ENCODE measurements at places on chromosomes 2 and 18. TPM values are rescaled to one million over a fixed set of nuclear protein-coding genes. Genes with fewer than 3 reads are reported as not detected.

Gene TNFAIP6
- 5.3 TPM for total RNA-seq

DNA sequence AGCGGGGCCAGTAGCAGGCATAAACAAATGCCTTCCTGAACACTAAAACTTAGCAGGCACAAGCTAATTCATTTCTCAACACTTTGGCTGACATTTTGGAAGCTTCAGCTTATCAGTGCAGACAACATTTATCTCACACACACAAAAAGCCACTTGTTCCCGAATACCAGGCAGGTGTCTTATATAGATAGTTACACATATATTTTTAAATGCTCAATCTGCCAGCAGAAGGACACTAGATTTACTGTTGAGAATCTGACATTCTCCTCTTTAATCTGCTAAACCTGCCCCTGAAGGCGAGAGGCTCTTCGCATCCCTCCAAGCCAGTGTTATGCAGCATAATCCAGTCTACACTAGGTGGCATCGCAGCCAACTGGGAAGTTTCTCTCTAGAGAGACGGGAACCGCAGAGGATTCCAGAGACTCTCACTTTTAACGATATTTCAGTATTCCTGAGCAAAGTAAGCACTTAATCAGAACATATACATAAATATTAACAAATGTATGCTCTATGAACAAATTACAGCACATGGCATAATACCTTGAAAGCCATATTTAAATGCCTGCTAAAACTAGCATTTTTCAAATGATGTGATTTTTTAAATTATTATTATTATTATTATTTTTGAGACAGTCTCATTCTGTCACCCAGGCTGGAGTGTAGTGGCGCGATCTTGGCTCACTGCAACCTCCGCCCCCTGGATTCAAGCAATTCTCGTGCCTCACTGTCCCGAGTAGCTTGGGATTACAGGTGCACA, 90.2 kb upstream of the SCG2 start:
- no peaks in the 10 kb centered on the region for H3K4me1 ChIP-seq
- no peak overlapping the region for H3K27ac ChIP-seq
- no peak for DNase-seq
- no peaks in the 10 kb centered on the region for H3K27me3 ChIP-seq

GRCh38 chr2:238921259-238921658, 73.4 kb downstream of the TWIST2 start:
- H3K36me3 ChIP-seq = no peaks in the 10 kb centered on the region
- H3K4me3 ChIP-seq = no peak overlapping the region
- no peak overlapping the region for H3K27ac ChIP-seq
- no peaks in the 10 kb centered on the region for H3K27me3 ChIP-seq

DNA sequence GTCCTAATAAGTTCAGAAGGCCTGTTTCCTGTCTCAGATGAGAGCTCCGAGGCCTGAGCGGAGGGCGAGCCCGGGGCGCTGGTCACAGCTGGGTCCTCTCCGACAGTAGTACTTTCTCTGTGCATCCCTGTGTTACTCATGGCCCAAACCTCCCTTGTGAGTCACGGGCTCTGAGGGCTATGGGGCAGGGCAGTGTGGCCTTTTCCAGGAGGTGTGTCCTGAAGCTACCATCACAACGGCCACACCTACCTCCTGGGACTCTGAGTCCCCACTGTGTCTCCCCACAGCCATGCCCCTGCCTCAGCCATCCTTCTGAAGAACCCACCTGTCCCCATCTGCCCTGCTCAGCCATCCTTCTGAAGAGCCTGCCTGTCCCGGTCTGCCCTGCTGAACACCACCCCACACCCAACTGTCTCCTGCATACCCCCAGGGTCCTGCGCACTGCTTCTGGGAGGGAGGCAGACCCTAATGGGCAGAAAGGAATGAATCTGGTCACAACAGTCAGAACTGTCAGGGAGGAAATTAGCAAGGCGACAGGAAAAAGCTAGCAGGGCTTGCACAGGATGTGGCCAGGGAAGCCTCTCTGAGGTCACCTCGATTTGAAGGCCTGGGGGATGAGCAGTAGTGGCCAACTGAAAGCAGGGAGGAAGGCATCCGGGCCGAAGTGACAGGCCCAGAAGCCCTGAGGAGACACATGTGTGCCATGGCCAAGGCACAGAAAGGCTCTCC, 145.4 kb upstream of the RIOK3 start:
- no peaks in the 10 kb centered on the region for H3K36me3 ChIP-seq
- no peaks in the 10 kb centered on the region for H3K27me3 ChIP-seq
- H3K27ac ChIP-seq = no peak overlapping the region
- no peaks in the 10 kb centered on the region for H3K4me1 ChIP-seq

Gene TRIM43
- not detected for total RNA-seq

Gene NYAP2
- total RNA-seq = 0.15 TPM

Gene SLC5A7
- total RNA-seq = under 0.01 TPM

GRCh38 chr2:59301466-59302402, 1060.6 kb upstream of the FANCL start:
- H3K36me3 ChIP-seq = no peaks in the 10 kb centered on the region
- peak overlapping the region; percentile 12 for H3K27ac ChIP-seq
- no peak for DNase-seq
- no peaks in the 10 kb centered on the region for H3K27me3 ChIP-seq

- no peaks in the 10 kb centered on the region for H3K27me3 ChIP-seq
- no peaks in the 10 kb centered on the region for H3K36me3 ChIP-seq
- H3K4me3 ChIP-seq = no peak overlapping the region
- no peak for DNase-seq
- H3K27ac ChIP-seq = no peak overlapping the region
These were observed 3.6 kb downstream of the METTL21A start for GRCh38 chr2:207621501-207622039.

DNA sequence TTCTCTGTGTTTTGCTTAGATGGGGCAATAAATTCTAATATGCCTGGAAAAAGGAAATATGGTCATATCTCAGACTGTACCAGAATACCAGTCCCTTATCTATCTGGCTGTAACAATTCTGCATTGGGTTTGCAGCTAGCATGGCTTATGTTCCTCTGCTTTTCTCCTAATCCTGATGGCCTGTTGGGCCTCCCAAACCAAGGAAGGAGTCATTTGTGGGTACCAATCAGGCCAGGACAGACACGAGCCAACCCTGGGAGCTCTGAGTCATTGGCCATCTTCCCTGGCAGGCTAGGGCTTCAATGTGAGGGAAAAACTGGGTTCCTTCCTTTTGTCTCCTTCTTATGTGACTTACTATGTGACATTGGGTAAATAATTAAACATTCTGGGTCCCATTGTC, 12.0 kb downstream of the SMARCAL1 start:
- H3K36me3 ChIP-seq = peaks cover 8% of the 10 kb centered on the region
- H3K27ac ChIP-seq = no peak overlapping the region
- H3K4me3 ChIP-seq = no peak overlapping the region
- no peaks in the 10 kb centered on the region for H3K4me1 ChIP-seq

- no peaks in the 10 kb centered on the region for H3K27me3 ChIP-seq
- H3K27ac ChIP-seq = no peak overlapping the region
- H3K4me3 ChIP-seq = no peak overlapping the region
- no peak for DNase-seq
- peaks cover 3% of the 10 kb centered on the region for H3K4me1 ChIP-seq
These were observed 48.6 kb downstream of the GYPC start for GRCh38 chr2:126704434-126705160.

- H3K27ac ChIP-seq = no peak overlapping the region
- H3K36me3 ChIP-seq = no peaks in the 10 kb centered on the region
- DNase-seq = no peak
- no peak overlapping the region for H3K4me3 ChIP-seq
- no peaks in the 10 kb centered on the region for H3K4me1 ChIP-seq
These were observed 142.0 kb upstream of the SPOPL start for GRCh38 chr2:138359532-138359931.

DNA sequence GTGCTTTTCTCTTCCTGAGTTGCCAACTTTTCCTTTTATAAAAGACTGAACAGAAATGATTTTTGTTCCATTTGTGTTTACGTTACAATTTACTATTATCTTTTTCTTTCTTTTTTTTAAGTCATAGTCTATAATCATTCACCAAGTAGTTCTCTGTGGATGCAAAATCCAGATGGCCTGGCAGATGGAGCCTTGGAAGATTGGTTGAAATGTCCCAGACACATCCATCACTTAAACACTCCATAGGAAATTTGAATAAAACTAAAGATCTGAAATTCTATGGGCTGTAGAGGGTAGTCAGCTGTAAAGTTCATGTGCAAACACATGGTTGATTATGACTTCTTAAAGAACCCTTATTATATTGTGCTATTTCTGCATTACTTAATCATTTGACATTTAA, 164.8 kb upstream of the DOCK10 start:
- no peaks in the 10 kb centered on the region for H3K36me3 ChIP-seq
- no peaks in the 10 kb centered on the region for H3K27me3 ChIP-seq
- no peak overlapping the region for H3K27ac ChIP-seq

DNA sequence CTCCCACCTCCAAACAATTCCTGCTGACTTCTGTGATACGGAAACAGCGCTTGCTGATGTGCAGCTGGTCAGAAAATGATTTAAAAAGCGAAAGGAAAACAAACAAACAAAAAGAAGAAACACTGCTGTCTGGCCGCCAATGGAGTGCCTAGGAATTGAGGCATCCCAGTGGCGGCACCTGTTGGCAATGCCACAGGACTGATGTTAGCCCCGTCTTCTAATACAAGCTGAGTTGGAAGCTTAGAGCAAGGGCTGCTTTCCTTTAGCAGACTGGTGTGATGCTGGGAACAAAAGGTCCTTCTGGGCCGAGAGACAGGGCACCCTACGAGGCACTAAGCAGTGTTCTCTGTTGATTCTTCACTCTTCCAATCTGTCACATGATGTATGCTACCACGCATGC, 163.6 kb upstream of the REV1 start:
- DNase-seq = no peak
- H3K27ac ChIP-seq = no peak overlapping the region
- no peaks in the 10 kb centered on the region for H3K27me3 ChIP-seq
- H3K4me3 ChIP-seq = no peak overlapping the region

DNA sequence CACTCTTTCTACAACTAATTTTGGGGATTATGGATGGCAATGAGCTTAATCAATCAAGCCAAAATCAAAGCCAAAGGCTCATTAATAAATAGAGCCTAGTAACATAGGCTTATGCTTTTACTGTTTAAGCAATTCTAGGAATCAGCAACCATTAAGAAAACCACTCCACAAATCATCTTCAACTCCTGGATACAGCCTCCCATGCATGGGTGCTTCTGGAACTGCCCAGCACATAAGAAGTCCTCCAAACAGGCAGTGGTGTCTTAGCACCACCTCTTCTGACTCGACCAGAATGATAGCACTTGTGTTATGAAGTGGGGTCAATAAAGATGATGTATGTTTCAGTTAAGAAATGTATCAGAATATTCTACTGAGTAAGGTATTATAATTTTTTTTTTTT, 104.4 kb upstream of the SERPINE2 start:
- no peak overlapping the region for H3K4me3 ChIP-seq
- no peak for DNase-seq
- H3K27me3 ChIP-seq = no peaks in the 10 kb centered on the region
- H3K4me1 ChIP-seq = no peaks in the 10 kb centered on the region
